Pulmonary artery endothelial cell (primary cell): ENCODE measurements at places on chromosomes 3 and 15. TPM values are rescaled to one million over a fixed set of nuclear protein-coding genes. Genes with fewer than 3 reads are reported as not detected.

The WDR49 gene
- 0.07 and 0.20 TPM in 2 replicates for total RNA-seq

The ACTC1 gene
- not detected in 2 replicates for total RNA-seq

The HRG gene
- not detected in 2 replicates for total RNA-seq

The CCK gene
- total RNA-seq = not detected in 2 replicates

The CPEB1 gene
- 0.07 TPM in 1 of 2 replicates, not detected in the other for total RNA-seq

The MME gene
- total RNA-seq = 15.1 and 16.5 TPM in 2 replicates

The RIOX2 gene
- total RNA-seq = 27.4 and 33.6 TPM in 2 replicates

- DNase-seq = no peak
These were observed 77.5 kb upstream of the PIAS1 start for GRCh38 chr15:67976506-67977073.

DNA sequence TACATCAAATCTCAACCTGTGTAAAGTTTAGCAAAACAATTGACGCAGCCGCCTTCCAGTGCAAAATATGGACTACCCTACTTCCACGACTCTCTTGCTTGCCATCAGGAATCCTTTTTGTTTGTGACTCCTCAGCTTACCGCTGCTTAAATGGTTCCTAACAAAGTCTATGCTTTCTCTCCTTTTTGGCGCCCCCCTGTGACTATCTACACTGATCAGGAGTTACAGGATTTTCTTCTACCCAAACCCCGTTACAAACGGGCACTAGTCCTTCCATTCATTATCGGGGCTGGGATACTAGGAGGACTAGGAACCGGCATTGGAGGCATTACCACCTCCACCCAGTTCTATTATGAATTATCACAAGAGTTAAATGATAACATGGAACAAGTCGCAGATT, 184.0 kb downstream of the IGSF11 start:
- no peak for DNase-seq

DNA sequence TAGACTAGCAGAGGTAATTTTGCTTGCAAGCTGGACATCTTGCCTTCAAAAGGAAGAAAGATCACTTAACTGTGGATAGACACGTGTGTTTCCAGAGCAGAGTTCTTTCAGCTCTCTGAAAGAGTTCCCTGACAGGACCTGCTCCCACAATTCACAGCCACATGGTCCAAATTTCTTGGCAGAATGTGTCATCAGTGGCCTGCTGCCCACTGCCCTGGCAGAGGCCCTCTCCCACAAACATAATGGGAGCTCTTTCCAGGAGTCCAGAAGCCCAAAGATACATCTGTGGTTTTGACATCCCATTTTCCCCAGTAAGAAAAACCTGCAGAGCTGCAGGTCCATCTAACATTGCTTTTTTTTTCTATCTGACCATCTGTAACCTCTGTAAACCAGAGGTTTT, 48.3 kb downstream of the SERPINI1 start:
- no peak for DNase-seq

GRCh38 chr3:183553334-183554026, 2.0 kb downstream of the KLHL6 start:
- no peak for DNase-seq

DNA sequence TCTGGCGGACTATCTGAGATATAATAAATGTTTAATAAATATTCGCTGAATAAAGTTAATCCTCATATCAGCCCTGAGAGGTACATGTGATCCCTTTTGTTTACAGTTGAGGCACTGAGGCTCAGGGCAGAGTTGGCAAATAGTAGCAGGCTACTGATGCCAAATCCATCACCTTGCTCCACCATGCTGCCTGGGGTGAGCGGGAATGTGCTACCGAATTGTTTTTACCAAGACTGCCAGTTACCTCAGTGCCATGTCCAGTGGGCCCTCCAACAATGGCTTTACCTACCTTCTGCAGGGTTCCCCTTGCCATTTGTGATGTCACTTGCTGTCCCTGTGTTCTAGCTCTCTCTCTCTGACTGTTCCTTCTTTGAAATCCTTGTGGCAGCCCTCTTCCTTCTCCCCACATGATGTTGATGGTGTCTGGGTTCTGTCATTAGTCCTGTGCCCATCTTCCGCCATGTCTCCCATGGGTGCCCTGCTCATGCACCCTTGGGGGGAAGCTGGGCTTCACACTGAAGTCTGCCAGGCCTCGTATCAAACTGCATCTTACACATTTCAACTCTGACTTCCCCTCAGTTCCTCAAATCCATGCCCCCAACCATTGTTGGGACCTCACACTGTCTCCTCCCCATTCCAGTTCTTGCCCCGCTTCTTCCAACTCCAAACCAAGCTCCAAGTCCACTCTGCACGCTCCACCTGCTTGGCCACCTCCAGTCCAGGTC, 35.4 kb downstream of the SLCO2A1 start:
- DNase-seq = no peak

- no peak for DNase-seq
These were observed 8.6 kb downstream of the TFRC start for GRCh38 chr3:196073255-196073753.

- no peak for DNase-seq
These were observed 279.3 kb upstream of the CTNNB1 start for GRCh38 chr3:40920041-40920440.
